NCI-H1694 treated with DMSO at 0.1 percent for 48 hours (cell line): ENCODE measurements at places on chromosomes 5 and 9.
A peak's percentile ranks its signal among the peaks of the same experiment; 100 is the strongest.

DNA sequence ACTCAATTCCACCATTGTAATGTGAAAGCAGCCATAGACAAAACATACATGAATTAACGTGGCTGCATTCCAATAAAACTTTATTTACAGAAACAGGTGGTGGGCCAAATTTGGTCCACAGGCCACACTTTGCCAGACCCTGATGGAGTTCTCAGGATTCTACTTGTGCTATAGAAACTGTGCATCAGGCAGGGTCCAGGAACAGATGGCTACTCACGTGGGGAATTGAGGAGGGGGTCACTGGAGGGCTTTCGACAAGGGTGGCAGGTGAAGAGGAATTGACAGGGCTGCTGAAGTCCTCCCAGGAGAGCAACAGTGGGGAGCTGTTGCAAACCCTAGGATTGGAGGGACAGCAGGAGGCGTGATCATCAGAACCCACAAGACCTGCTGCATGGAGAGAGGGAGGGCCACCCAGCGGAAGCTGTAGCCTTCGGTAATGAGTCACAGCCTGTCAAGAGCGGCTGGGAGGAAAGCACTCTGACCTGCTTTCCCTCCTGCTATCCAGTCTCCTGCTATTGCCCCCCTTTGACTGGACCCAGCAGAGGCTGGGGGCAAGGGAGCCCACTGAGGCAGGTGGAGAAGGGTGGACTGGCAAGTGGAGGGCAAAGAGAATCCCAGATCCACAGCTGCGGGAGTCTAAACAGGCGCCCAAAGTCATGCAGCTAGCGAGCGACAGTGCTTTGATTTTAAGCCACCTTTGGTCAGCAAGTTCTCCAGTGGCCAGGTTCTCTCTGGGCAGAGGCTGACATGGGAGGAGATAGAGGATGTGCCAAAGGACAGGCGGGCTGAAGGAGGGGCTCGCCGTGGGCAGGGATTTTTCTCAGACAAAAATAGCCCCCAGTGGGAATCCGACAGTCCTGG is 138.3 kb upstream of the SMIM23 start:
- DNase-seq = peak; percentile 19

DNA sequence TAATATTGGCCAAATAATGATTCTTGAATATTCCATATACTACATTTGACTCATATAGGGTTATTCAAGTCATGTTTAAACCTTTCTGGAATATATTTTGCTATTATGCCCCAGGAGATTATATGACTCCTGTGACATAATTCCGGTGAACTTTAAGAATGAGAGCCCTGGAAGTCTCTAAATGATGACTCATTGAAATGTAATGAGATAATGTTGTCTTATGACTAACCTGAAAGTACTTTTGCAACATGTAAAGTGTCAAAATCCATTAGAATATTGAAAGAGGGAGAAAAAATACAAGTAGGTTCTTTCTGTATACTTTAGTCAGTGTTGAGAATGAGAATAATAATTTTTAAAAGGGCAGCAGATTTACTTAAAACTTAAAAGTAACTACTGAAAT is 830.4 kb downstream of the MAT2B start:
- no peak for DNase-seq

DNA sequence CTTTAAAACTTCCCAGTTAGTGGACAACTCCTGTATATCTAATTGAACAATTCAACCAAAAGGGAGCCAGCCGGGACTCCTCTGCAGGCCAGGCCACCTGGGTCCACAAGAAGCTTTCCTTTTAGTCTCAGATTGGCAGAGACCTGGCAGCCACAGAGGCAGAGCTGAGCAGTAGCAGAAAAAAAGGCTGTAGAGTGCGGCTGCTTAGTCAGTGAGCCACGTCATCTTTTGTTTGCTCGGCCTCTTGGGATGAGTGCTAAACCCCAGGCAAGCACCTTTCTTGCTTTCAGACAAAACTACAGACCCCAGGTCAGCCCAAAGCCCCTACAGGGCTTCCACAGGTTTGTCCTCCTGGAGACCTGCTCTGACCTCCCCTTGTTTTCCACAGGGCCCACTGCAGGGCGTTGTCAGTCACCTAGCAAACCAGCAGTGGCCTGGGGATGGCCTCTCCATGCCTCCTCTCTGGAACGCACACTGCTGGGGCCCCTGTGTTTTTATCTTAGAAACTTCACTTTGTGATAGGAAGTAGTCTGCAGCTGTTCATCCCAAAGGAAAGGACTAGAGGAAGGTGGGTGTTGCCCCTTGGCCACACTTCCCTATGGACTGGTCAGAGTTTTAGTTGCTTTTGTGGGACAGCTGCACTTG is 49.9 kb downstream of the SHB start:
- DNase-seq = no peak

GRCh38 chr5:156532921-156533320 is 206.0 kb downstream of the SGCD start:
- DNase-seq = no peak

DNA sequence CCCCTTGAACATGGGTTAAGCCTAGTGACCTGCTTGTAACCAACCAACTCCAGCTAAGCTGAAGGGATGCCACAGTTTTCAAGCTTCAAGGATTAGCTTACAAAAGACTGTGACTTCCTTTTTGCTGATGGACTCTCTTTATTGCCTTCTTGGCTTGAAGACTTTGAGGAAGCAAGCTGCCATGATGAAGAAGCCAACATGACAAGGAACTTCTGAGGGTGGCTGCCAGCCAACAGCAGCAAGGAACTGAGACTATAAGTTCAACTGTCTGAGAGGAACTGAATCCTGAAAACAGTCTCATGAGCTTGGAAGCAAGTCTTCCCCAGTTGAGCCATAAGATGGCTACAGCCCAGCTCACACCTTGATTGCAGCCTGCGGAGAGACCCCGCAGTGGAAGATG is 116.1 kb upstream of the TAF11L2 start:
- DNase-seq = no peak

GRCh38 chr5:65835191-65835590 is 91.2 kb upstream of the ERBIN start:
- no peak for DNase-seq

DNA sequence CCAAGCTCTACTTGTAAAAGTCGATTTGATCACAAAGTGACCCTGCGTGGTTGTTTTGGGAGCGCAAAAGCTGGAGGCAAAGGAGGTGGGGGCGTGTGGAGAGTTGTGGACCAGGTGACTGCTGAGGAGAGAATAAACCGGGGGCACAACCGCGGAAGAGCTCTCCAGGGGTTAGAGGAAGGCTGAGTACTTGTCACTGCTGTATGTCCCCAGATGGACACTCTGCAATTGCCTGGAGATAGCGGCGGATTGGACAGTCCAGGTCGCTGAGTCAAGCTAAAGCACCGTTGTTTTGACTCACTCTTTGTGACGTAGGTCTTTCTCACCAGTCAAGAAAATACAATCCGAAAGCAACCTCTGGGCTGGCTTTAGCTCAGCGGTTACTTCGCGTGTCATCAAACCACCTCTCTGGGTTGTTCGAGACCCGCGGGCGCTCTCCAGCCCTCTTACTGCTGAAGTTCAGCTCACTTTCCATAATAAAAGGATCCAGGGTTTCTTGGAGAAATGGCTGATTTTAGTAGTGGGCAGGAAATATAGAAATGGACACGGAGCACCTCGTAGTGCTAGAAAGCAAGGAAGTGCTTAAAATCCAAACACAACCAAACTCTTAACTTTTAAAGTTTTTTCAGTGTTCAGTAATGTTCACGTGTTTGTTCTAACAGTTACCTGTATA is 25.7 kb downstream of the ZMAT2 start:
- peak; percentile 7 for DNase-seq

DNA sequence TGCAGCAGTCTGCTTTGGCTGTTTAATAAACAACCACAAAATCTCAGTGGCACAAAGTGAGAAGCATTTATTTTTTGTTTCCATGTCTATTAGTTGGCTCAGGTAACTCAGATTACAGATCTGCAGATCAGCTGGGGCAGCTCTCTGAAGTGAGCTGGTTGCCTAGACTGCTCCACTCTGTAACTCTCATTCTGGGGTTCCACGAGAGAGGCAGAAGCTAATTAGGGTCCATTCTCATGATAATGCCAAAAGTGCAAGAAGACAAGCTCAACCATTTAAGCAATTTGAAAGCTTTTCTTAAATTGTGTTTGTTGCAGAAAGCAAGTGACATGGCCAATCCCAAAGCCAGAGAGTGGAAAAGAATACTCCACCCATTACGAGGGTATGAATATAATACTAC is 13.2 kb downstream of the MEIKIN start:
- DNase-seq = no peak

DNA sequence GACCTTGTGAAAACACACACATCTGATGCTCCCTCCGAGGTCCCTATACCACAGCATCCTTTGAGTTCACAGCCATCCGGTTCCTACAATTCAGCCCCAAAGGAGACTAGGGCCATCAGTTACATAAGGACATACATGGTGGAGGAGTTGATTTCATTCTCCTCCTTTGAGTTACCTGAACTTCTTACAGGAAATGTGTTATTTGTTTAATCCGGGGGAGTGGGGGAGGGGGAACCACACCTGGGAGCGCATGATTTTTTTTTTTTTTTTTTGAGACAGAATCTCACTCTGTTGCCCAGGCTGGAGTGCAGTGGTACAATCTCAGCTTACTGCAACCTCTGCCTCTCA is 30.7 kb downstream of the SEMA4D start:
- DNase-seq = no peak
